ENCODE measurements at places on chromosomes 2 and 18. TPM values are rescaled to one million over a fixed set of nuclear protein-coding genes. Genes with fewer than 3 reads are reported as not detected.

DNA sequence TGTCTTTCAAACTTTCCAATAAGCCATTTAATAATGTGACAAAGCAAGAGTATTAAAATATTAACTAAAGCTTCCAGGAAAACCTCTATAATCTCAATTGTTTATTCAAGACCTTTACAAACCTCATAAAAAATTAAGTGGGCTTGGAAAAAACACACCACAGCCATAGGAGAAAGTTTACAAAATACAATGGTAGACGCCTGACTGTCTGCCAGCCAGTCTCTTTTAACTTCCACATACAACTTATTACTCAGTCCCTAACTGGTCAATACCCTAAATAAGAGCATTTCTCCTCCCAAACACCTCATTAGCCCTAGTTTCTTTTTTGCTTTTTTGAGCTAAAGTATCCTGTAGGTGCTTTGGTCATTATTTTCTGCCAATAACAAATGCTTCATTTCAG, 247.4 kb upstream of the CYP26B1 start:
- no peak for DNase-seq

DNA sequence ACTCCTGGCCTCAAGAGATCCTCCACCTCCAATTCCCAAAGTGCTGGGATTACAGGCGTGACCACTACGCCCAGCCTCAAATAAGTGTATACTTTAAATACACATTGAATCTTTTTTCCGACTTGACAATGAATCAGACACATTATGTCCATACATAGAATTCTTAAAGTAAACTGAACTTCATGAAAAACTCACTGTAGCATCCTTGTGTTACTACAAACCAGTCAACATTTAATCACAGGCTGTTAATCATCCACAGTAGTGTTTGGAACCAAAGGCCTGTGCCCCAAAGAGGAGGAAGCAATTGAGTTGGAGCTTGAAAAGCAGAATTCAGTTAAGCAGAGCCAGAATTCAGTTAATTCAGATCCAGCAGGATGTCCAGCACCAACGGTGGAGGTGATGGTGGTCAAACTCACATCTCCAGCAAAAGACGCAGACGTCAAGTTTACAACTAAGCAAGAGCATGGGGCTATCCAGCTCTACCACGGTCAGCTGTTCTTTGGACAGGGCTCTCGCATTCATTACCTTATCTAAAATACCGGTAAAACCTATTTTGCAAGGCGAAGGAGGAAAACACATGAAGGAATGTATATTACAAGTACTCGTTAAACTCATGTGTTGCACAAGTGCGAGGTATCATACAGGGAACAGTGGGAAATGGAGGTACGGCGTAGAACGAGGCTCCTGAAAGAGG, 1.2 kb downstream of the SLC39A6 start:
- DNase-seq = no peak

GPR55 gene
- 0.19 TPM for total RNA-seq

GRCh38 chr2:1865716-1866234, 121.5 kb upstream of the PXDN start:
- DNase-seq = no peak

GRCh38 chr2:141654311-141654710, 476.5 kb downstream of the LRP1B start:
- no peak for DNase-seq

- DNase-seq = no peak
Measured at GRCh38 chr18:39208190-39208589, 1642.6 kb upstream of the CELF4 start.

- no peak for DNase-seq
Measured at GRCh38 chr2:71827973-71828372, 319.7 kb downstream of the CYP26B1 start.

TTR gene
- not detected for total RNA-seq

EN1 gene
- 0.72 TPM for total RNA-seq

- DNase-seq = no peak
Measured at GRCh38 chr2:23008951-23009350, 376.0 kb upstream of the KLHL29 start.

TRIM54 gene
- total RNA-seq = 2.5 TPM

- no peak for DNase-seq
Measured at GRCh38 chr2:145303536-145303935, 783.6 kb upstream of the ZEB2 start.

DNA sequence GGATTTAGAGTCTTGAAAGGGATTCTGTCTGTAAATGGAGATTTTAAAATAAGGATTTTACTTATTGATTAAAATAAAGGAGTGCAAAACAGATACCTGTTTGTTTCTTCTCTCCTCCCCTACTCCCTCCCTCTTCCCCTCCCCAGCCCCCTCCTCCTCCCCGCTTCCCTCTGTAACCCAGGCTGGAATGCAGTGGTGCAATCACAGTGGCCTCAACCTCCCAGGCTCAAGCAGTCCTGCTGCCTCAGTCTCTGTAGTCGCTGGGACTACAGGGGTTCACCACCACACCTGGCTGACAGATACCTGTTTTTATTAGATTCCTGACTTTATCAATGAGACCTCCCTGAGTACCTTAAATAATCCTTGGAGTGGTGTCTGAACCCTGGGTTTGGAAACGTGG, 57.1 kb downstream of the OXER1 start:
- DNase-seq = no peak

DNA sequence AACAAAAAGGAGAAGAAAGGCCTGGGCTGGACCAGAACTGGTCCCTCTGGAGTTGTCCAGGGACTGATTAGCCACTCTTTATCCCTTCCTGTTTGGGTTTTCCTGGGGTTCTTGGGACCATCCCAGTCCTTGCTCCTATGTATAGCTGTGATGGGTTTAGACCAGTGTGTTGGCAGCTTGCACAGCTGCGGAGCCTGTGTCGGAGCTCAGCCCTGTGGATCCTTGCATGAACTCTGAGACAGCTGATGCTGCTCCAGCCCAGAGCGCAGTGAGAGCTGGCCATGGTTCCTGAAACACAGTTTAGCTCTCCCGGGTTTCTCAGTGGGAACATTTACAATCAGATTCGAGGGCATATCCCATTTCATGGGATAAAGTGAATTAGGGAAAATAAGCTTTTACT, 16.9 kb downstream of the IMPA2 start:
- no peak for DNase-seq

DNA sequence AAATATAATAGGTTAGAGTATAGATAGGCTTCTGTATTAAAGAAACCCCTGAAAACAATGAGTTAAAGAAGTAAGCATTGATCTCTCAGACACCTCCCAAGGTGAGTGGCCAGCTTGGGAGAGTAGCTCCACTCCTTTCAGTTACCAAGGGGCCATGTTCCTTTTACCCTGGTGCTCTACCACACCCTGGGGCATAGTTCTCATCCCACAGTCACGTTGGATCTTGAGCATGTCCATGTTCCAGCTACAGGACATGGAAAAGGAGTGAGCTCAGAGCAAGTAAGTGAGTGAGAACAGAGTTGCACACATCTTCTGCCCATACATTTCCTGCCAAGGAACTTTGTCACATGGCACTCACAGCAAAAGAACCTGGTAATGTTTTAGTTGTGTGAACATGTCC, 325.9 kb upstream of the SLC39A10 start:
- no peak for DNase-seq

GRCh38 chr2:119223521-119224390, at the start of gene STEAP3:
STEAP3 (plus strand) TSS chr2:119223834; CDS start chr2:119231013, 7,179 bp downstream.
- DNase-seq = no peak

TM4SF20 gene
- not detected for total RNA-seq

DNA sequence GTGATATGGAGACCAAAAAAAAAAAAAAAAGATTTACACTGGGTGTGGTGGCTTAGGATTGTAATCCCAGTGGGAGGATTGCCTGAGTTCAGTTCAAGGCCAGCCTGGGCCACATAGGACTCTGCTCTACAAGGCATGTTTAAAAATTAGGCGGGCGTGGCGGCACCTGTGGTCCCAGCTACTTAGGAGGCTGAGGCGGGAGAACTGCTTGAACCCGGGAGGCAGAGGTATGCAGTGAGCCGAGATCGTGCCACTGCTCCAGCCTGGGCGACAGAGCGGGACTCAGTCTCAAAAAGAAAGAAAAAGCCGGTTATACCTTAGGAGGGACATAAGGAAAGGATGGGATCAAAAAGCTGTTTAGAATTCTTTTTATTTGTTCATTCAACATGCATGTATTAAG, 707 bp upstream of the SPDYA start:
- DNase-seq = no peak

DNA sequence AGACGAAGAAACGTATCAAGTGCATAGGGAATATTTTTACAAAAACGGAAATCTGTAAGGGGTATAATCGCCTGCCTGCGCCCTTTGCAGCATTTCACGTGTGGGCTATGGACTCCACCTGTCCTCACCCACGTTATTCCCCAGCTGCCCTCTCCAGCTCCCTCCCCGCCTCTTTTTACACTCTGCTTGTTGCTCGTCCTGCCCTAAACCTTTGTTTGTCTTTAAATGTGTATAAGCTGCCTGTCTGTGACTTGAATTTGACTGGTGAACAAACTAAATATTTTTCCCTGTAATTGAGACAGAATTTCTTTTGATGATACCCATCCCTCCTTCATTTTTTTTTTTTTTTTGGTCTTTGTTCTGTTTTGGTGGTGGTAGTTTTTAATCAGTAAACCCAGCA, 169.4 kb upstream of the SIX3 start:
- no peak for DNase-seq

DNA sequence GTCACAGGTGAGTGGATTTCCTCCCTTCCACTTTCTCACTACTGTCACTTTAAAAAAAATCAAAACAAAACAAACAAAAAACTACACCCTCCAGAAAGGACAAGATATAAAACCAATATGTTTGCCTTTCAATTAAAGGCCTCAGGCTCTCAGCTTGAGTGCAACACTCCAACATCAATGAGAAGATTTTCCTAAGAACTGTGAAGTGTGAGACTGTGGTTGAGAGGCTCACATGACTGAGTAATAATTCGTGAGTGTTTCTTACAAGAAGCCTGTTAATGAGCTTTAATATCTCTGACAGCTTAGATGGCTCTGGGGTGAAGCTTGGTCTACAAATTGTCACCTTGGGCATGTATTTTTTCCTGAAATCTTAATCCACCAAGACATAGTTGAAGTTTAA, 216.1 kb downstream of the ETAA1 start:
- no peak for DNase-seq

DNA sequence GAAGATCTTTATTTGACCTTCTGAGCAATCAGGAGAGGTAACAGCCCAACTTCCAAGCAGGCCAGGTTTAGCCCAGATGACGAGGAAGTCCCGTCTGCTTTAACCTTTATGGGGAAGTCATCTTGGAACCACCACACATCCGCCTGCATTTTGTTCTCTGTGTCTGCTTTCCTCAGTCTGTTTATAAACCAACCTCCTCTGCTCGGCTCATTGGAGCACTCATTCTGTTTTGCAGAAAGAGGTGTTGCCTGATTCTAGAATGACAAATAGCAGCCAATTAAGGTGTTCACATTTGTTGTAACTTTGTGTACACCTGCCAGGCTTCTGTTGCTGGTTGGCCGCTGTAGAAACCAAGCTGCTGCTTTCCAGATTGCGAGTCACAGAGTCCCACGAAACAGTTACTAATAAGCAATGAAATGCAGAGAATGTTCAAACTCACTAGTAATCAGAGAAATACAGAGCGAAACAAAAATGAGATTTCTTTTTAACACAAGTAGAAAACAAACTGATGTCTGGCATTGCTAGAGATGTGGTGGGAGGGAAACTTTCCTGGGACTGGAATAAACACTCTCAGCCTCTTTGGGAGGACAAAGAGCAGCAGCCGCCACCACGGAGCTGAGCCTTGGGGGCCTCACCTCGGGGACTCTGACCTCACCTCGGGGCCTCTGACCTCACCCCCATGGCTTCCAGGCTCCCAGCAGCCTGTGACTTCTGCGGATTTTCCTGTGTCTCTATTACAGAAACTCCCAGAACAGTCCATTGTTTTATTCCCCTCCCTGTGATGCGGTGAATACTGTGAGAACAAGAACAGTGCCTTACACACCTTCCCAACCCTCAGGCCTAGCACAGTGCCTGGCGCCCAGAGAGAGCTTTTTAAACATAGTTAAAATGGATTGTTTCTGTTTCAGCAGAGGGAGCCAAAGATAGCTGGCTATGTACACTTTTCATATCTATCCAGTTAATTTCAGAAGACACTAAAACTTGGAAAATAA, 64.0 kb downstream of the MBP start:
- no peak for DNase-seq

- no peak for DNase-seq
Measured at GRCh38 chr18:76668546-76668945, 153.8 kb upstream of the ZNF236 start.

GRCh38 chr2:68391099-68391498, 26.0 kb downstream of the PLEK start:
- no peak for DNase-seq

IL36RN gene
- total RNA-seq = not detected

GRCh38 chr2:149427387-149427786, 97.0 kb downstream of the LYPD6 start:
- no peak for DNase-seq

RAB27B gene
- total RNA-seq = 0.32 TPM

DNA sequence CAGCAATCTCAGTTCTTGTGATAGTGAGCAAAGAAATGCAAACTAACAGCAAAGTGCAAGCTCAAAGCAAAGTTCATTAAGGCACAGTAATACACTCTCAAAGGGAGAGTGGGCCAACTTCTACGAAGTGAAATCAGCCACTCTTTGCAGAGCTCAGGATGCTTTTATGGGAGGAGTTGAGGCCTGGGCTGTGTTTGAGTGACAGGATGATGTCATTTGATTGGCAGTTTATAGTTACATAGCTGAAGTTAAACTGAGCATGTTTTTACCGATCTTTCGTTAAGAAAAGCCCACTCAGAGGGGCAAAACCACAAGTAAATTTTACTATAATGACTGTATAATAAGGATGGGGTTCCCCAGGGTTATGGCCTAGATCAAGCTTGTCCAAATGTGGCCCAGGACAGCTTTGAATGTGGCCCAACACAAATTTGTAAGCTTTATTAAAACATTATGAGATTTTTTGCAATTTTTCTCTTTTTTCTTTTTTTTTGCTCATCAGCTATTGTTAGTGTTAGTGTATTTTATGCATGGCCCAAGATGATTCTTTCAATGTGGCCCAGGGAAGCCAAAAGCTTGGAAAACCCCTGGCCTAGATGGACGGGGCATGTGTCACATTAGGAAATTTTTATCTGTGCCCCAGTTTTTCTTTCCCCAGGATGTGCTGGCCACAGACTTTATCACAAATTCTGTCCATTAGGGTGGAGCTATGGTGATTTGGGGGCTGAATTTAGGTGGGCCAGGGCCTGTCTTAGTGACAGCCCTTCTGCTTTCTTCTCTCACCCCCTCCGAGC, 8.3 kb upstream of the DNAH7 start:
- no peak for DNase-seq

DNA sequence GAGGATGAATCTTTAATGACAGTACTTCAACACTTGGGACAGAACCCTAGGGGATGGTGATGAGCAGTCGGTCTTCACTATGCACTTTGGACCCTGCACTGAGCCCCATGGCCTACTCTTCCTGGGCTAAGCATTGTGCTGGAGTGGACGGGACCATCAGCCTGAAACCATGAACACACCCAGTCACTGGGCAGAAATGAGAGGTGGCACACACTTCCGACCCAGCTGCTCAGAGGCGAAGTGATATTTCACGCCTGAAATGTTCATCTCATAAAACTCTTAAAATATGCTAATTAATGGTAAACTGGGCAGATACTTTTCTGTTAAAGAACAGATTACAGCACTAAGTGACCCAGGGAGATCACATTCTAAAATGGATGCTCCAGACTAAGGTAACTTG, 150.3 kb upstream of the NDUFV2 start:
- no peak for DNase-seq

SIX3 gene
- not detected for total RNA-seq

GRCh38 chr18:35750929-35751328, 169.4 kb downstream of the GALNT1 start:
- no peak for DNase-seq
